ENCODE measurements at places on chromosomes 7 and 10. TPM values are rescaled to one million over a fixed set of nuclear protein-coding genes. Genes with fewer than 3 reads are reported as not detected.

GRCh38 chr10:45450866-45451265 lies 76.8 kb downstream of the ALOX5 start:
- no peak for DNase-seq

GRCh38 chr7:143974459-143974858 lies 19.8 kb downstream of the OR2F1 start:
- DNase-seq, result no peak

DNA sequence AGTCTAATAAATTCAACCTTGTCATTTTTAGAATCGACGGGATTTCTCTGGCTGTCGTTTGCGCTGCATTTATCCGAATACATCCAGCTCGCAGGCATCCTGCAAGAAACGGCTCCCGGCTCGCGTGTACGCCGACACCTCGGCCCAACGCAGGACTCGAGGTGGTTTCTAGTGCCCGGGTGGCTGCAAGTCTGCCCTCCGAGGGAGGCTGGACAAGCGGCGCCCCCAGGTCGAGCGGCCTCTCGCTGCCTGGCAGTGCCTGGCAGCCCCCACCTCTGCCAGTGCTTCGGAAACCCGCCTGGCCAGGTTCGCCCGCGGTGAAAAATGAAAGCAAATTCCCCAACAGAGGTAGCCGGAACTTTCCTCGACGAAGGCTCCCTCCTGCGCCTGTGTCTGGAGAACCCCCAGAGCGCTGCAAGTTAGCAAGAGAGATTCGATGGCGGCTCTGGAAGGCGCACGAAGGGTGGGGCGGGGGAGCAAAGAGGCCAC lies 5.7 kb upstream of the ZNF503 start:
- no peak for DNase-seq

- peak; percentile 12 for DNase-seq
These were observed 30.7 kb upstream of the EPC1 start for GRCh38 chr10:32377458-32378259.

DNA sequence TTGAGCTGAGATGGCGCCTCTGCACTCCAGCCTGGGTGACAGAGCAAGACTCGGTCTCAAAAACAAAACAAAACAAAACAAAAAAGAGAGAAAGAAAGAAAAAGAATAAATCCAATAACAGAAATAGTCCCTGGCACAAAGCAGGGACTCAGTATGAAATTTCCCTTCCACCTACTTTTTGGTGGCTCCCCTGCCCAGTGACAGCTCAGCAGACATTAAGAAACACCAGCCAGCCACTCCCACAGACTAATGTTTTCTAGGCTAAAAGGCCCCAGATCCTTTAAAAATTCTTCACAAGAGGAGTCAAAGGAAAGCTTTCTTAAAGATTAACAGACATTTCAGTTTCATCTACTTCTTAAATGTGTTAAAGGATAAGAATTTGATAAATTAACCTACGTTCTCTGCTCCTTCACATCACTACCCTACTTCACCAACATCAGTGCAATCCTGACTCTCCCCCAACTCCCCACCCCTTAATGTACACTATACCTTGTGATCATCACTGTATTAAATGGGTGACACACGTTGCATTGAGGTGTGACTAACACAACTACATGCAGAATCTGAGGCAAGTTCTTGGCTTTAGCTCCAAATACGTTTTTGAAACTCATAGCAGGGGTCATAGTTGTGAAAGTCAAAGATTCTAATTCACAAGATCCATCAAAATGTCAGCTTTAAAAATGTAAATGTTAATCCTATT lies 114.5 kb upstream of the CAV2 start:
- DNase-seq, result no peak

DNA sequence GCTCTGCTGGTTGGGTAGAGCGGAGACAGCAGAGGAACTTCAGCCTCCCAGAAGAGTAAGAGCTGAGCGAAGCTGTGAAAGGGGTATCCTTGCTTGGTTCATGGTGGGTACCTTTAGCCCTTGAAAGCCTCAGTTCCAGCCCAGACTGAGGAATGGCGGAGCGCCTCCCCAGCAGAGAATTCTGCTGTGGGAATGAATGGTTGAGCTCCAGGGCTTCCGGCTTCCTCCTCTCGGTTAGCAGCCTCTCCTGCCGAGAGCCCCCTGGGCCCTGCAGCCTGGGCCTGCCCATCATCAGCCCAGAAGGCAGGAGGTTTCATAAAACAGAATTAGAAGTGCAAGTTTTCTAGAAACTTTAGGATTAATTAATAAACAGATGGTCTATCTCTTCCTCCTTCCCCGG lies 79.9 kb upstream of the ANLN start:
- DNase-seq, result no peak

GRCh38 chr10:133318494-133319127 lies 9.9 kb downstream of the ZNF511 start:
- peak; percentile 69 for DNase-seq

DNA sequence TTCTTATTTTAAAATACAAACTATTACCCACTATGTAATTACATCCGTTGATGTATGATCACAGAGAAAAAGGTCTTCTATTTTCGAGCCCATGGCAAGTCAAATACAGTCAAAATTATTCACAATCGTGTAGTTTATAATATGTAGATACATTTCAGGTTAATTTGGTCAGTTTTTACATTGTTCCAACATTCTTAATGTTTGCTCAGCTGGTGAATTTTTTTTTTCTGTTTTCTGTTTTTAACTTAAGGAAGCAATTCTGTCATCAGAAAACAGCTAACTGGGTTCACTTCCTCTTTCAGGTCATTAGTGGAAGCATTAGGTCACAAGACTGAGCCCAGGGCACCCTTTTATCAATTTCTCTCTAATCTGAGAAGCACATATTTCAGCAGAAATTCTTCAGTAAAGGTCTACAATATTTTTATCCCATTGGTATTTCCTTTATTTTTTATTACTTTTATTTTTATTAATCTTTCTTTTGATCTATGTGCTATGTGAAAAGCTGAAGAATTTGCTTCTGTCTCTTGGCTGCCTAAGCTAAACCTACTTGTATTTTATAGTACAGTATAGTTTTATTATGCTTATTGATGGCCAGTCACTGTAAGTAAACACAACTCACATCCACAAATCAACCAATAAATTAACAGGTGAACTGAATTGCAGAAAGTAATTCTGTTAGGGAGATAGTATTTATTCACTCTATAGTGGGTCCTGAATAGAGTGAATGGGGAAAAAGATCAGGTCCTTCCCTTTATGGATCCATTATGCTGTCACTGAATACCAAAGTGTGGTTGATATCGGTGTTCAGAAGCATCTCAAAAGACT lies 84.6 kb downstream of the ICA1 start:
- no peak for DNase-seq

DNA sequence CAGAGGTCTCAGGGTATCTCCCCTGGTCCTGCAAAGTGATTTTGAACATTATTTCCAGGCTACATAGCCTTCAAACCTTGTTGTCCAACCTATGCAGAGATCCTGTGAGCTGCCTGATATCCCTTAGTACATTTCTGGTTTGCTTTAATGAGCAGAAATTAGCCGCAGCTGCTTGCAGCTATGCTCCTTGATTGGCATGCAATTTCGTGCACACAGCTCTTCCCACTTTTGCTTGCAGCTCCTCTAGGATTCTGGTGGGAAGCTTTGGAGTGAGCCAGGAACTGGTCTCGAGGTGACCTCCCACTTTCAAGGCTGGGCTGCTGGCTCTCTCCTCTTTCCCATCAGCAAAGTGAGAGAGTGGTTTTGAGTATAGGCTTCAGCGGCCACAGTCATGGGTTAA lies 45.8 kb downstream of the OAT start:
- DNase-seq, result no peak

DNA sequence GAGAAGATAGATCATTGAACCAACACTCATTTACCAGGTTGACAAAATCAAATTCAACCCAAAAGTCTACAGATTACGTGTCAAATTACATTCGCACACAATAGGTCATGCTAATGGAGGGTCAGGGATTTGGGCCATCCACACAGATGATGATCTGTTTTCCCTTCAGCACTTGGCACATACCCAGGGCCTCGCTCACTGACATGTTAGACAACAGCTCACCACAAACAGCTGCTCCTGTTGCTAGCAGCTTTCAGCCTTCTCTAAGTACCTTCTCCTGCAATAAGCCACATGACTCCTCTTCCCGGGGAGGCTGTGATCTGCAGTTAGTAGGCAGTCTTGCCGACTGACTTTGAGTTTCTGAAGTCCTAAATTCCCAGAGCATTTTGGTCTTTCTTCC lies 18.4 kb downstream of the NKX2-3 start:
- peak; percentile 61 for DNase-seq

- no peak for DNase-seq
These were observed 156.6 kb upstream of the TMEM196 start for GRCh38 chr7:19930051-19930450.

GRCh38 chr10:110212119-110213006 lies 5.0 kb downstream of the MXI1 start:
- no peak for DNase-seq

GRCh38 chr7:7321681-7322080 lies 139.3 kb downstream of the C1GALT1 start:
- DNase-seq, result peak; percentile 38

DNA sequence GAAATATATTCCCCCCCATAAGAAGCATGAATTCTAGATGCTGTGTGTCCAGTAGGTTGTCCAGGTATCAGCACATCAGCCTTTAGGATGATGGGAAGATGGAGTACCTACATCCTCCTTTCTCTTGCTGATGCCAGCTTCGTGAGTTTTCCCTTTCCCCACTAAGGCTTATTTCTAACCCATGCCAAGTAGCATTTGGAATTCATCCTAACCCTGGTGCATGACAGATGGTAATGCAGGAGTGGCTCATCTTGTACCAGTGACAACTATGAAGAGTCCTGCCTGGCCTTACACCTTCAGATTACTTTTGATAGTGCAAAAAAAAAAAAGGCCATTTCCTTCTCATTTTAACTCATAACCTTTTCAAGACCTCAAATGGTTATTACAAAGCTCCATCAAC lies 58.7 kb downstream of the ARHGAP21 start:
- DNase-seq, result no peak

DNA sequence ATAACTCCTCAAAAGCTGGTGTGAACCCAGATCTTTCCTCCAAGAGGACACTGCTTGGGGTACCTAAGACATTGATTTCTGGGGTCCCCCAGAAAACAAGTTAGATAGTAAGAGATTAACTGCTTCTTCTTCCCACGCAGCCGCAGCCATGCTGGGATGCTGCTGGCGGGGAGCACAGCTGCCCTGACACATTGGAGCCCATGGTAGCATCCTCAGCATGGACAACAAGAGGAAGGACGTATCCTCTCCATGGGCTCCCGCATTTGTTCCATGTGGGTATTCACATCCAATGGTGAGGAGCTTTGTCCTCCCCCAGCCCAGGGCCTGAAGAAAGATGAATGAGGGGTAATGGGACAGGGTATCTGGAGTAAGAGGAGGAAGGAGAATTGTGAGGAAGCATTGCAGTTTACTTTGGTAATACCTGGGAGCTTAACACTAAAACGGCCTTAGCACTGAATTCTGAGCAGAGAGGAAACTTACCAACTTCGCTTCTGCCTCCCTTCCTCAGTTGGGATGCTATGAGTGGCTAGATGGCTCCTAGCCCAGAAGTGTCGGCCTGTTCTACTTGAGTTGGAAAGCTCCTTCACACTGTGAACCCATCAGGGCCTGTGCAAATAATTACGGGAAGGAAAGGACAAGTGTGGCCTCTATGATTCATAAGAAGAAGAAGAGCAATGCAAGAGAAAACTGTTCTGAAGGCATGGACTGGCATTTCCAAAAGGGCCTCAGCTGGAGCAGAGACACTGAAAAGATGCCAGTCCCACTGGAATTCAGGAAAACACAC lies 43.9 kb downstream of the C10orf120 start:
- no peak for DNase-seq

DNA sequence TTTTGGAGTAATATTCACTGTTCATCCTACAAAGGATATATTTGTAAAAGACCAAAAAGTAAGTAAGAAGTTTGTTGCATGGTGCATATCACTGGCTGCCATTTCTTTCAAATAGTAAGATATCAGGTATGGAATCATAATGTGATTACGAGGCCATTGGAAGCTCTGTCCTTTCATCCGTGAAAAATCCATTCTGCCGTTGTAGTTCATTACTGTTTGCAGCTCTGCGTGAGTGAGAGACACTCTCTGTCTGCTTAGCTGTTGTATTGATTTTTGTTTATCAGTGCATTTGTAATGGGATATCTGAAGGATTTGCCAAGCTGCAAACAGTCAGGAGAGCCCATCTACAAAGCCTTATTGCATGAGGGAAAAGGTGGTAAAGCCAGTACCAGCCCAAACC lies 44.1 kb upstream of the SLC39A12 start:
- no peak for DNase-seq

- DNase-seq, result no peak
These were observed 37.4 kb upstream of the KDM7A start for GRCh38 chr7:140214075-140214684.

DNA sequence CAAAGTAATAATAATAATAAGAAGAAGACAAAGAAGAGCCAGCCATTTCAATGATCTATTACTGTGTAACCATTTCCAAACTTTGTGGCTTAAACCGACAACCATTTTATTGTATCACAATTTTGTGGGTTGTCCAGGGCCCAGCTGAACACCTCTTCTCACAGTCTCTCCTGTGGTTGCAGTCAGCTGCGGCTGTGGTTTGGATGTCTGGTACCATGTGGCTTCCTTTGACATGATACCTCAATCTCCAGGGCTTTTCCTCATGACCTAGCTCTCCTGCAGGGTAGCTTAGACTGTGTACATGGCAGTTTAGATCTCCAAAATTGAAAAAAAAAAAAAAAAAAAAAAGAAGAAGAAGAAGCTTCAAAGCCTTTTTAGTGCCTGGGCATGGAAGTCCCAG lies 72.6 kb upstream of the NFKB2 start:
- no peak for DNase-seq

DNA sequence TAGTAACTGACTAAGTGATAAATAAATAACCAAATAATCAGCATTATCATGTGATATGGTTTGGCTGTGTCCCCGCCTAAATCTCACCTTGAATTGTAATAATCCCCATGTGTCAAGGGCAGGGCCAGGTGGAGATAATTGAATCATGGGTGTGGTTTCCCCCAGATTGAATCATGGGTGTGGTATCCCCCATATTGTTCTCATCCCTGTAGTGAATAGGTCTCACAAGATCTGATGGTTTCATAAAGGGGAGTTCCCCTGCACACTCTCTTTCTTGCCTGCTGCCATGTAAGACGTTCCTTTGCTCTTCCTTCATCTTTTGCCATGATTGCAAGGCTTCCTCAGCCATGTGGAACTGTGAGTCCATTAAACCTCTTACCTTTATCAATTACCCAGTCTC lies 72.1 kb upstream of the NRP1 start:
- no peak for DNase-seq

DNA sequence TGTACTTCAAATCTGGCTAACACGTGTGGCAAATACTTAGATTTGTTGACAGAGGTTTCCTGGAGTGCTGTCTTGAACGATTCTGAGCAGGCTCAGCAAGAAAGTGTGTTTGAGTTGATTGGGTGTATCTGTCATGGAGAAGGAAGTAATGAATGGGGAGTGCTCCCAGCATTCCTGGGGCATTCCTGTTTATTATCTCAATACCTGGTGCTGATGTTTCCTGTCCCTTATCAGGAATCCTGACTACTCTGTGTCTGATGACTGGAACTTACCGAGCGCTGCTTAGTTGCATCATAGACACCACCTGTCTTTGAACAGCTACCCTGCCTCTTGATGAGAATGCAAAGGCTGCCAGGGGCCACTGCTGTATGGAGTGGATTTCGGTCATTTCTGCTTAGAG lies 41.0 kb upstream of the TMEM248 start:
- no peak for DNase-seq

TRIM8 gene
- total RNA-seq, result 39.8 TPM

SCD gene
- total RNA-seq, result 46.5 TPM

ASB4 gene
- total RNA-seq, result 0.06 TPM

OR2A5 gene
- not detected for total RNA-seq

UNCX gene
- not detected for total RNA-seq

PILRA gene
- 0.69 TPM for total RNA-seq

ADRB1 gene
- not detected for total RNA-seq

IDI2 gene
- not detected for total RNA-seq

SLC18A3 gene
- not detected for total RNA-seq

TYW1B gene
- 1.9 TPM for total RNA-seq
